ENCODE measurements at places on chromosomes 11 and 22.

DNA sequence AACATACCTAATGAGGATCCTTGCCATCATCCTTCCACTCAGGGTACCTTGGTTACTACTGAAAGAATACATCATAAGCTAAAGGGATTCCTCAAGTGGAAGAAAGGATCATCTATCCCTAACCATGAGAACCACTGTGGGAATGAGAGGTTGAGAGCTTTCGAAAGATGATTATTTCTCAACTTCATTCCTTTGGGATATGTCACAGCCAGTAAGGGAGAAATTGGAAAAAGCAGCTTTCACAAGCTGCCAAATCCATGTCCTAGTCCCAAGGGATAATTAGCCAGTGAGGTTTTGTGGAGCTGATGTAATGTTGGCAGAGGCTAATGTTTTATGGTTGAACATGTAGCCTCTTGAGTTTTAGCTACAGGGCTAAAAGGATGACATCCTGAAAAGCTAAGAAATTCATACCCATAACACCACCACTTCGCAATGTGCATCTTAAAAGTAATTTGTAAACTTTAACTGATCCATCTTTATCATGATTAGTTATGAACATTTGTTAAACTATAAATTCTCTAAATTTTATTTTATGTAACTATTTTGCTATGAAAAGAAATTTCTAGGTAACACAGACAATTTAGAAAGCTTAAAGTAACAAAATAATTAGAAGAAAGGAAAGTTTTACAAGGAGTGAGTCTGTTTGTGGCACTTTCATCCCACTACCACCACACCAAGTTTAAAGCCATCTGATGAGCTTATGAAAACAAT, 123.9 kb downstream of the MRTFA start:
- no peak for ATAC-seq

DNA sequence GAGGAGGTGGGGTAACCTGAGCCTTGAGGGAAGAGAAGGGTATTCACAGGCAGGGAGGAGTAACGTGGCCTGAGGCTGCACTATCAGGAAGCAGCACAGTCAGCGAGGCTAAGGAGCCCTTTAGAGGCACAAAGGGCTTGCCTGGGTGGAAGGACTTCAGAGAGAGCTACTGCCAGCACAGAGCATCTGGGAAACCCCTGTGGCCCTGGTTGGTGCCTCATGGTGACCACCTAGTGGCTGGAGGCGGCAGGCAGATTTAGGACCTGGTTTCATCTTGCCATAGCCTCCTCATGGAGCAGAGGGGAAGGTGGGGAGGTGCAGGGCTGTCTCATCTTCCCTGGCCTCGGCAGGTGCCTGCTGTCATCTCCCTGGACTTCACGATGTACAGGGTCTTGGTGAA, 64.5 kb downstream of the MPPED1 start:
- no peak for ATAC-seq

- no peak for ATAC-seq
Measured at GRCh38 chr11:2548596-2548995, 103.8 kb downstream of the KCNQ1 start.

- ATAC-seq: no peak
Measured at GRCh38 chr11:34549271-34549670, 35.7 kb upstream of the ELF5 start.

- ATAC-seq: no peak
Measured at GRCh38 chr11:87491381-87491780, 453.6 kb downstream of the TMEM135 start.

Data from activated CD4-positive, CD25-positive, alpha-beta regulatory T cell treated with anti-CD3 and anti-CD28 coated beads, Interleukin-2, amount 50 U/mL, for 24 hours (primary cell).